Naive thymus-derived CD8-positive, alpha-beta T cell (primary cell): ENCODE measurements at places on chromosomes 3 and 15. TPM values are rescaled to one million over a fixed set of nuclear protein-coding genes. Genes with fewer than 3 reads are reported as not detected.

DNA sequence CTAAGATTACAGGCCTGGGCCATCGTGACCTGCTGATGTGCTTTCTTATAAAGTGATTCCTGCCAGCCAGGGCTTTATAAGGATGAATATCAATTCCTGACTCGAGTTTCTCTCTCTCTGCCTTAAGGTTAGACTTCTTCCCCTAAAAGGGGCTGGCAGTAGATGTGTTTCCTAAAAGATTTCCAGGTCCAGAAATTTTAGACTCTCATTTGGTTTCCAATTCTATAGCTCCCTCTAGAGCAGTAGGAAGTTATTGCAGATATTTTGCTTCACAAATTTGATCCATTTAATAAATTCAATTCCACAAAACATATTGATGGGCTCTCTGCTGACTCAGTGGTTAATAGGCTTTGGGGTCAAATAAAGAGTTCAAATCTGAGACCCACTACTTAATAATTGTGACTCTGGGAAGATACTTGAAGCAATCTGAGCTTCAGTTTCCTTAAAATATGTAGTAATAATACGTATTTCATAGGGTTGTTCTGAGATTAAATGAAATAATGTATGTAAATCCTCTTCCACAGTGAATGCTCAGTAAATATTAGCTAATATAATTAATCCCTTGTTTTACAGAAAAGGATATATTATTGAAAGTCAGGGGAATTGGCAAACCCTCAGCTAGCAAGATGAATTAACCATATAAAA lies 2.1 kb downstream of the TRIM69 start:
- no peak for DNase-seq

- no peak for DNase-seq
Observed at GRCh38 chr3:126845920-126846715, 136.8 kb upstream of the PLXNA1 start.

DNA sequence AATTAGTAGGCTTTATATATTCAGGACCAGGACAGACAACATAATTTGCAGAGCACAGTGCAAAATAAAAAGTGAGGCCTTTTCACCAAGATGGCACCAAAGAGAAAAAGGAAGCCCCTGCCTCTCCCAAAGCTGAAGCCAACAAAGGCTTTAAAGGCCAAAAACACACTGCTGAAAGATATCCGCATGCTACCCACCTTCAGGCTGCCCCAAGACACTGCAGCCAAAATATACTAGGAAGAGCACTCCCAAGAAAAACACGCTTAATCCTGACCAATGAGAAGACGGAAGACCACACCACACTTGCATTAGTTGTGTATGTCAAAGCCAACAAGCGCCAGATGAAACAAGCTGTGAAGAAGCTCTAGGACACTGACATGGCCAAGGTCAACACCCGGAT lies 38.0 kb downstream of the PIK3CB start:
- DNase-seq = no peak

GRCh38 chr15:31049682-31050615 lies 51.6 kb downstream of the TRPM1 start:
- DNase-seq = no peak

GOLGA8J gene
- 0.36 TPM for total RNA-seq

GRCh38 chr3:89300981-89301380 lies 193.6 kb downstream of the EPHA3 start:
- no peak for DNase-seq

ITIH3 gene
- not detected for total RNA-seq

CLEC3B gene
- 1.2 TPM for total RNA-seq

- DNase-seq = no peak
Observed at GRCh38 chr3:37029516-37030163, 36.3 kb downstream of the MLH1 start.

- DNase-seq = no peak
Observed at GRCh38 chr3:50170689-50171088, 15.6 kb downstream of the SEMA3F start.

DNA sequence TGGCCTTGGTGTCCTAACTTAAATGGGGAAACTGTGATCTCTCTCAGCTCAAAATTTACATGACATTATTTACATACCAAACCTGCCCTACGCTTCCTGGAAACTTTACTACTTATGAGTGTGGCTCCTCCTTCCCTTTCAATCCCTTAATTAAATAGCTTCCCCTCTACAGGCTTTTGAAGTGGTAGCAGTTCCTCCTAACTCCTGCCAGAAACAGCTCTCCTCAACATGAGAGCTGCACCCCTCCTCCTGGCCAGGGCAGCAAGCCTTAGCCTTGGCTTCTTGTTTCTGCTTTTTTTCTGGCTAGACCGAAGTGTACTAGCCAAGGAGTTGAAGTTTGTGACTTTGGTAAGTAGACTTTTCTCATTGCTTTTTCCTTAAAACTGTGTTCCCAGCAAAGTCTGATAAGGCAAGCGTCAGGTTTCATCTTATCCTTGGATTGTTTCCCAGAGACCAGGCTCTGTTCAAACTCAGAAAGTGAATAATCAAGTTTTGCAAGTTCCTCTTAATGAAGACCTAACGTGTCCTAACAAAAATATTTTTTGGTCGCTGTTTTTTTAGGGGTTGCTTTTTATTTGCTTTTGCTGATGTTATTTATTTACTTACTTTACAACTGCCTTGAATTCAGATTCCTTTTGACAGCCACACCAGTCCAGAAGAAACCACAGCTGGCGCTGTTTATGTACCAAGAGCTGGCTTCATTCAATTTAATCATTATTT lies at the start of gene ACP3:
ACP3 (plus strand) TSS at position 179 of the 720 bp plus-strand sequence; CDS start at position 229, 50 bp downstream.
- no peak for DNase-seq

GRCh38 chr3:33490641-33491241 lies 50.5 kb upstream of the UBP1 start:
- DNase-seq = no peak
